ENCODE measurements at places on chromosomes 2 and 18.

- no peak for DNase-seq
These were observed 1.2 kb downstream of the CPO start for GRCh38 chr2:206940546-206940945.

DNA sequence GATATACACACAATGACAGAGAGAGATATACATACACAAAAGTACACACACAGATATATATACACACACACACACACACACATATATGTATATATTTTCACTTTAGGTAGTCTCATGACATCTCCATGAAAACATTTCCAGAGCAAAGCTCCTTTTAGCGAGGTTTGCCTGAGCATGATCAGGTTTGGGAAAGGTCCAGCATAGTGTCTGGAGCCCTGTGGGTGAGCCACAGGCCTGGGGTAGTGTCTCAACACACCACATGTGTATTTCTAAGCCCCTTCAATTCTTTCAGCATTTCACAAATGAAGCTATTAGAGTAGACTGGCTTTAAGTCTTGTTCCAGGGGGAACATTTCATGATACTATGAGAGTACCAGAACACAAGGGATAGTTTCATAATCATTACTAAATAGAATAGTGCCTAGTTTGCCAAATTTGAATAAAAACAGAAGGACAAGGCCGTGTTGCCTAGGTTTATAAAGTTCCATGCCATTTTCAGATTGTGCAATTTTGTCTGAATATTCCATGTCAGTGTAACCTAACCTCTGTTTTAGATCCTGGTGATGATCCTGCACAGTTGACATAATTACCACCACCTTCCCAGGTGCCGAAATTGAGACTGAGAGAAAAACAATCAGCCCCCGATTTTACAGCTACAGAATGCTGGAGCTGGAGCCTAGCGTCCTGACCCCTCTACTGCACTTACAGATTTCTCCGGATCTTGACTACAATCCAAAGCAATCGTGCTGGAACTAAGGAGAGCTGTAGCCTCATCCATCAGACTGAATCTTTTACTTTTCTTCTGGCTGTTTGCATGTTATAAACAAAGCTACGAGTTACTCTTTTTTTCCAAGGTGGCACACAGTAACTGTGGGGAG is 332.7 kb downstream of the CYRIA start:
- DNase-seq: no peak

- no peak for DNase-seq
These were observed 13.6 kb upstream of the PROC start for GRCh38 chr2:127404466-127405254.

DNA sequence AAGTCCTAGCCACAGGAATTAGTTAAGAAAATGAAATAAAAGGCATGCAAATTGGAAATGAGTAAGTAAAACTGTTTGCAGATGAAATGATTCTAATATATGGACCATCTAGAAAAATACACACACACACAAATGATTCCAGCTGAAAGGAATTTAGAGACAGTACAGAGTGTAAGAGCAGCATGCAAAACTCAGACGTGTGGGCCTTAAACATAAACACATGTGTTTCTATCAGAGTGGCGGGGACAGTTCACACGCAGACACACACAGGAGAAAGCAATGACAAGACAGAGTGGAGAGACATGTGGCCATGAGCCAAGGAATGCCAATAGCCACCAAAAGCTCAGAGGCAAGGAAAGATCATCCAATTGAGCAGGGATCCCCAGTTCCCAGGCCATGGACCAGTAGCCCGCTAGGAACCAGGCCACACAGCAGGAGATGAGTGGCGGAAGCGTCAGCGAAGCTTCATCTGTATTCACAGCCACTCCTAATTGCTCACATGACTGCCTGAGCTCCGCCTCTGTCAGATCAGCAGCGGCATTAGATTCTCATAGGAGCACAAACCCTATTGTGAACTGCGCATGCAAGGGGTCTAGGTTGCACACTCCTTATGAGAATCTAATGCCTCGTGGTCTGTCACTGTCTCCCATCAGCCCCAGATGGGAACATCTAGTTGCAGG is 155.4 kb downstream of the ARL4C start:
- no peak for DNase-seq
